ENCODE measurements at places on chromosomes 11 and 22.

DNA sequence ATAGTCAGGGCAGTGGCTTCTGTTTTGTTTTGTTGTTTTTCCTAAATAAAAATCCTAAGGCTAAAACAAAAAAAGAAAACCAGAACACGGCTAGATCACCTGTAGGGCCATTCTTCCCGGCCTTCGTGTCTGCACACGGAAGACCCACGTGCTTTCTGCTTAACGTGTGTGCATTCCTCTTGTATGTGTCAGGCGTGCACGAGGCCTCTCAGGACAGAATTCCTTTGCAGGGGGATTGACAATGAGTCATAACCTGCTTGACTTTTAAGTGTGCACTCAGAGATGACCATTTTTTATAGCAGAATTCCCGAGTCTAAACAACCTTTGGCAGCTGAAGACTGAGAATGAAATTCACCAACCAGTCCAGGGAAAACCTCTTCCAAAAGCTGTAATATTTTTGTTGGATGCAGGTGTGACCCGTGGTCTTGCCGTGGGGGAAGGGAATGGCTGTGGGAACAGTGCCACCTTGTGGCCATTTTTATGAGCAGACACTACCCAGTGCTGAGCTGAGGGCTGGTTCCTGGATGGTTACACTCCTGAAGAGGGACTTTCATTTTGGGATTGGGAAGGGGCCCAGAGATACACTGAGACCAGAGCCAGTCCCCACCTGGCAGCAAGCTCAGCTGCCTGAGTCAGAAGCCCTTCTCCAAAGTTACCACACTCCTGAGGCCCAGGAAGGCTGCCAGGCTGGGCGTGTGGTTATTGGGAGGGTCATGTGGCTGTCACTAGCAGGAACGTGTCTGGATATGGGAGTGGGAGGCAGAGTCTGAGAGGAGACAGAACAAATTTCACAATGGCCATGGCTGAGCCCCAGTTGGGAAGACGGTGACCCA is 35.7 kb upstream of the DKK3 start:
- DNase-seq = peak; percentile 88

- DNase-seq = no peak
These were observed 10.1 kb downstream of the C22orf23 start for GRCh38 chr22:37943136-37943824.

- DNase-seq = no peak
These were observed 21.3 kb downstream of the SIK2 start for GRCh38 chr11:111623527-111624030.

GRCh38 chr11:121309688-121310087 is 17.1 kb downstream of the SC5D start:
- no peak for DNase-seq

DNA sequence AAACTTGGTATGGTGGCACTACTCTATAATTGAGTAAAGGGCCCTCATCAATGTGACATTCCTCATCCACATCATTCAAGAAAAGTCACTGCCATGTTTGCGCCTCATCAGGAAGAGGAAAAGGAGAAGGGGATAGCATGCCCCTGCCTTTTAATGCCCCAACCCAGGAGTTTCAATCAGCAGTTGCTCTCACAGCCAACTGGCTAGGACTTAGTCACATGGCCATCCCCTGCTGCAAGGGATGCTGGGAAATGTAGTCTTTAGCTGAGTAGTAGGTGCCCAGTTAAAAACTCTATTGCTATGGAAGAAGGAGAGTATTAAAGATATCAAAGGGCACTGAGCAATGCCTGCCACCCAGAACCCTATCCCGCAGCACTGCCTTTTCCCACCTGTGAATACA is 10.9 kb upstream of the CCND1 start:
- DNase-seq = no peak

DNA sequence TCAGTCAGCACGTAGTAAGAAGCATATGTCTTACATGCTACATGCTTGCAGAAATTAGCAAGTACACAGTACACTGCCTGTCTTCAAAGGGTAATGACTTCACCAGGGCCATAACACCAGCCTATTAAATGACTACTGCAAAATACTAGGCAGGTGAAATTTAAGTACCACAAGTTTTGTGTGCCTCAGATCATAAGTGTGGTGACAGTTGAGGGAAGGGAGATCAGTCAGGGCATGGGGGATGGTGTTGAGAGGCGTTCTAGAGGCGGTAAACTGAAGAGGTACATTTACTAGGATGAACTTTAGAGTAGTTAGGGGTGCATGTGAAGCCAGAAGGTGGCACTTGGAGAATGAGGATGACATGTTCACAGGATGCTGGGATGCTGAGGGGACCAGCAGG is 22.0 kb downstream of the AMOTL1 start:
- no peak for DNase-seq

- no peak for DNase-seq
These were observed 41.0 kb upstream of the MS4A8 start for GRCh38 chr11:60658409-60658808.

DNA sequence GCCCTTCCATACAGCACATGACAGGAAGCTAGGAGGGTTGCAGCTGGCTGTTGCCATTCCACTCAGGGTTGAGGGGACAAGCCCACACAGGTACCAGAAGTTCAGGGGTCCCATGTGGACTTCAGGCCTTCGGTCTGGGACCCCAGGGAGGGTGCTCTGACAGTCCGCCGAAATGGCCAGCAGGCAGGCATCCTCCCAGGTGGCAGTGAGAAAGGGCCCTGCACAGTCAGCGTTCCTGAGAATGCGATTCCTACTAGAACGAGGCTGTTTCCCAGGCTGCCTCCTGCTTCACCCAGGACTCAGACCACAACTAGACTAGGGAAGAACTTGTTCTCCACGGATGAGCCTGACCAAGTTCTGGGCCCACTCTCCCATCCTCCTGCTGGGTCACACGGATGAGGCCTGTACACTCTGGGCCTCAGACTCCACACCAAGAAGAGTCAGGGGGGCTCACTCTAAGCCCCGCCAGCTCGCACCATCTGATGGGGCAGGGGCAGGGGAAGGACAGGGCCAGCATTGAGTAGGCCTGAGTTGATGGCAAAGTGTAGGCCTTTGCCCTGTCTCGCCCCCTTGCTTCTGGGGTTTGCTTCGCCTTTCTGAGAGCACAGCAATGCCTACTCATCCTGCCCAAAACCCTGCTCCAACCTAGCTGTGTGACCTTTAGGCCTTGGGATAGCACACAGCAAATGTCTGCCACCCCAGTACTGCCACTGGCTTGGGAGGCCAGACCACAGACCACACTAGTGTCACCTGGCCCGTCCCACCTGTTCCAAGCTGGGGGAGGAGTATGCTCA is 14.0 kb downstream of the KCNQ1OT1 start:
- no peak for DNase-seq

GRCh38 chr11:35116762-35117640 is 22.0 kb upstream of the CD44 start:
- DNase-seq = peak; percentile 75

DNA sequence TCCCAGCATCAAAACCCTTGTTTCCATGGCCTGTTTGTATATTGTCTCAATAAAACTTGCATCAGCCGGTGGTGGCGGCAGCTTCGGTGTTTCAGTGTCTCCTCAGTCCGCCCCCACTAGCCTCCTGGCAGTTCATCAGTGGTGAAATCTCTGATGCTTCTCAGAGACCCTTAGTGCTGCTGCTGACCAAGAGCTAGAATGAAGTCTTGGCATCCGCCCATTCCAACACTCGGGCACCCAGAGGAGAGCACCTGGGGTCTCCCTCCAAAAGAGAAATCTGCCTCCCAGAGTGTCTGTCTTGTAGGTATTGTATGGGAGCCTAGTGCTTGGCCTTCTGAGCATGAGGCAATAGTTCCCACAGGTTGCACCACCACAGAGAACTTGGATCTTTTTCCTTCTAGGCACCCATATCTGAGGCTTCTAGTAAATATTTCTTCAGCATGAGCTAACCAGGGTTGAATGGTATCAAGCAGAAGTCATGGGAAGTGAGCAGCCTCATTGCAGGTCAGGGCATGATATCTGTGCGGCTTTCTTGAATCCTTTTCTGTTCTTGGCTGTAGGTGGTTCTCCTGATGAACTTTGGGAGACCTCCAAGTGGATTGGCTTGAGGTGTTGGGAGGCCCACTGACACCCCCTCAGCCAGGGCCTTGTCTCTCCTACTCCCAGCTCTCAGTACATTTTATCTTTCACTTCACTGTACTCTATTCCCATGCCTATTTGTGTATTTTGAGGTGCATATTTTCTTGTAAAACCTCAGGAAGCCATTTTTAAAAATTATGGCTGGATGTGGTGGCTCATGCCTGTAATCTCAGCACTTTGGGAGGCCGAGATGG is 13.2 kb upstream of the AIFM3 start:
- peak; percentile 42 for DNase-seq

DNA sequence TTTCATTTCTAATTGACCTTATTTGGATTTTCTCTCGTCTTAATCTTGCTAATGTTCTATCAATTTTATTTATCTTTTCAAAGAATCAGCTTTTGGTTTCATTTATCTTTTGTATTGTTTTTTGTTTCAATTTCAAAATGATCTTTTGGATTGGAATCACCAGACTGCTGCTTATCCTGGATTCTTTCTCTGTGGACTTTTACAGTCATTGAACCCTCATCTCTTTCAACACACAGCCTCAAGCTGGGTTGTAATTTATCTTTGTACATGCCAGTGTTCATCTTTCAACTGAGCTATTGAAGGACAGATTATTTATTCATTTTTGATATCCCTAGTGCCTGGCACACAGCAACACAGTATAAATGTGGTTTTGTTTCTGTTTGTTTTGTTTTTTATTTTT is 195.9 kb downstream of the ARHGAP42 start:
- DNase-seq = no peak

DNA sequence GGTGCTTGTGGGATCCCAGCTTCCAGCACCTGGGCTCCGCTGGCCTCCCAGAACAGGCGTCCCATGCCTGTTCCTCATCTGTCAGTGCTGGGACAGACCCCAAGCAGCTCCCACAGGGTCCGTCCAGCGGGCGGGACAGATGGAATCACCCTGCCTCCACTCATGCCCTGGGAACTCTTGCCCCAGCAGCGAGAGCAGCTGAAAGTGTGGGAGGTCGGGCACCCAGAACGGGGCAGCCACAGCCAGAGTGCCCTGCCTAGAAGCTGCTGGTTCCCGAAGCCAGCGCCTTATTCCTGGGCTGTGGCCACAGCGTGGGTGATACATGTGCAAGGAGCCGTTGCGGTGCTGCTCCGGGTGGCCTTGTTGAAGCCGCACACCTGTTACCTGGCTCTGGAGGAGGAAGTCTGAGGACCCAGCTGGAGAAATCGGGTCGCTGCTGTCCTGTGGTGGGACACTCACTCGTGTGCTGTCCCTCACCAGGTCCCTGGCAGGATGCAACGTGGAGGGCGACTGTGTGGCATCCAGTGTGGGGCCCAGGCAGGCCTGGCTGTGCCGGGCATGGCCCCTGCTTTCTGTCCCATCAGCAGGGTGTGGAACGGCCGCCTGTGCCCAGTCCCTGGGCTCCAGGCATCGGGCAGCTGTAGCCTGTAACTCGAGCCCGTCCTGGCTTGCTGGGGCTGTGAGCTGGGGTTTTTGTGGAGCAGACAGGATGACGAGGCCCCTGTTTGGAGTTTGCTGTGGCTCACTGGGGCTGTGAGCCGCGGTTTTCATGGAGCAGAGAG is 16.2 kb downstream of the GRAMD4 start:
- DNase-seq = no peak

GRCh38 chr22:38882972-38883622 is 11.1 kb upstream of the CBX6 start:
- no peak for DNase-seq

- DNase-seq = no peak
These were observed 111.5 kb downstream of the SWAP70 start for GRCh38 chr11:9775398-9775779.

GRCh38 chr11:128476729-128477128 is 110.6 kb downstream of the ETS1 start:
- DNase-seq = no peak

DNA sequence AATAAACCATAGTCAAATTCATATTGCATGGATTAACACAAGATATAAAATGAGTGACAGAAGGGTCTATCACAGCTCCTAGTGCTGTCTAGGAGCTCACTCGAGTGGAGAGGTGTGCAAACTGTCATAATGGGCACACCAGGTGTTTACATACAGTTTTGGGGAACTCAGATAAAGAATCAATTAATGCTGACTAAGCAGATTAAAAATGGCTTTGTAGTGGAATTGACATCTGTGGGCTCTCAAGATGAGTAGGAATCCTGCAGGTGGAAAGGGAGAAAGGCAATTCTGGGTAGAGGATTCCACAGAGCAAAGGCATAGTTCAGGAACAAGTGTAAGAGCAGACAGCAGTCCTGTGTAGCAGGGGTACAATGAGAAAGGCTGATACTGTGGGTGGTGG is 496.2 kb upstream of the CCDC90B start:
- DNase-seq = no peak

DNA sequence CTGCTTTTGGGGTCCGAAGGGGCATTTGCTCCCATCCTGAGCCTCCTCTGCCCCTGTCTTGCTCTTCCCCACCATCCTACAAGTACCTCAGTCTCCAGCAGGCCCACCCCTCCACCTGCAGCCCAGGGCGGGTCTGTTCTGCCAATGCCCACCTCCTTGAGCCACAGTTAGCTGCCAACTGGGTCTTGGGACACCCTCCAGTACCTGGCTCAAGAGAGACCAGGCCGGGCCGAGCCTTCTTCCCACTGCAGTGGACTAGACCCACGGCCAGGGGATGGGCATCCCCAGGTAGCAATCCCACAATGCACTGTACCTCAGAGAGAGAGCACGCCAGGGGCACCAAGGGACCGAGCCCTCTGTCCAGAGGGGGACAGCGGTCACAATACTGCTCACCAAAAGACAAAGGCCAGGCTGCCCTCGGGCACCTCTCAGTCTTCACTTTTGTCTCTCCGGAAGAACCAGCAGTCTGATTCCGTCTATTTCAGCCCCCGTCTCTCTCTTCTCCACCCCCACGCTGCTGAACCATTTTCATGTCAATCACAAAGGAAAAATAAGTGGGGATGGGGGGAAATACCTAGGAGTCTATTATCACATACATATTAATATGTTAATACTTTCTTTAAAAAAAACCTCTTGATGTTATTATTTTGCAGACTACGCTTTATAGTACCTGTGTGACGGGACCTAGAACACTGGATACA is 51.7 kb downstream of the SYT13 start:
- no peak for DNase-seq

DNA sequence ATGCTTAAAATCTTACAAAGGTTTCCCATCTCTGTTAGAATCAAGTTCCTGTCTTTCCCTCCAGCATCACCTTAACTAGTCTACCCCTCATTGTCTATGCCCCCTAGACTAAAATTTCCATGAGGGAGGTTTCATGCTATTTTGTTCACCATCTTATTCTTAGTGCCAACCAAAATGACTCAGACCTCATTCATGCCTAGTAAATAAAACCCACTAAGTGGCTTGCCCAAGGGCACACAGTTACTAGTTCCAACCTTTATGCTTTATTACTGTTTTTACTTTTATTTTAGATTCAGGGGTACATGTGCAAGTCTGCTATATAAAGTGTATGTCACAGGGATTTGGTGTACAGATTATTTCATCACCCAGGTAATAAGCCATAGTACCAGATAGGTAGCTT is 469.1 kb upstream of the FAT3 start:
- DNase-seq = no peak

- DNase-seq = no peak
These were observed 34.9 kb upstream of the TRPC6 start for GRCh38 chr11:101618709-101619108.

Measured in left forelimb (tissue), 1 donor.